ENCODE measurements at places on chromosomes 7 and 10. TPM values are rescaled to one million over a fixed set of nuclear protein-coding genes. Genes with fewer than 3 reads are reported as not detected.

The CALCR gene
- not detected for total RNA-seq

The LRRD1 gene
- total RNA-seq = not detected

The CNTNAP2 gene
- total RNA-seq = 0.15 TPM

The TWIST1 gene
- total RNA-seq = 118 TPM

The RBP3 gene
- total RNA-seq = not detected

The IDI2 gene
- total RNA-seq = not detected

The TMEM176B gene
- not detected for total RNA-seq

The CFTR gene
- not detected for total RNA-seq

The NUTM2A gene
- 2.3 TPM for total RNA-seq

The MACROH2A2 gene
- 12.2 TPM for total RNA-seq

The LIPK gene
- not detected for total RNA-seq

The CYP3A7 gene
- total RNA-seq = 0.33 TPM

The TAS2R4 gene
- total RNA-seq = 1.7 TPM

The CYTH3 gene
- total RNA-seq = 40.7 TPM

The C7orf57 gene
- total RNA-seq = not detected

The SPDYE9 gene
- under 0.01 TPM for total RNA-seq

The GIMAP8 gene
- total RNA-seq = 0.15 TPM

The CDC14C gene
- total RNA-seq = 0.17 TPM

The RNF148 gene
- 1.3 TPM for total RNA-seq

Measured in smooth muscle cell of trachea (primary cell).